Dermis microvascular lymphatic vessel endothelial cell (primary cell): ENCODE measurements at places on chromosomes 13 and 19.

DNA sequence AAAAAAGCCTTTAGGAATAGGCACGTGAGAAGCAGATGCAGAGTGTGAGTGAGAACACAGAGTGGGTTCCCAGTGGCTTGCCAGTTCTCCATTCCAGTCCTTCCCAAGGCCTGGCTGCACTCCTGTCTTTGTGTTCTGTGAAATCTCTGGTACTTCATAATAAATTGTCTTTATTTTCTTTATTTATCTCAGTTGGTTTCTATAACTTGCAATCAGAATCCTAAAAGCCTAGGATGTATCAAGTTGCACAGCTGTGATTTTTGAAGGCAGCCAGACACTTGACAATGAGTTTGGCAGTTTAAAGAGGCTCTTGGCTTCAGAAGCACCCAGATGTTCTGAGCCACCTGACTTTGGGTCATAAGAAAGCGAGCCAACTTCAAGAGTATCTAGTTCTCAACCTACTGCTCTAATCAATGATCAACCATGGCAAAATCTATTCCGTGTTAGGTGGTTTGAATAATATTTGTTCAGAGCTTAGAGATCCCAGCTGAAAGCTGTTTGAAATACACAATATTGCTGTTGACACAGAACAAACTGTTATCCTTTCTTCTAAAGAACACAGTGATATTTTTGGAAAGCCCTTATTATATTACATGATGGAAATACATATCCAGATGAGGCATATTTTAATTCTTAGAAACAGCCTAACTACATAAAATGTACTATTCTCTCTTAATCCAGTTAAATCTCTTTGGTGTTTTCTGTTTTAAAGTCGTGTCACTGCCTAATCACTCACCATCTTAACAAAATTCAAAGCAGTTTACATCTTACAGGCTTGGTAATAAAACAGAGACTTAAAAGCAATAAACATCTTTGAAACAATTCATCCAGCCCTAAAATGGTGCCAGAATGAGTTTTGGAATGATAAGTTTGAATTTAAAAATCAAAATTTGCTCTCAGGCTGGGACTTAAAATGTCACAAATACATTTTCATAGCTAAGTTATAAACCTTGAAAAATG, 483.0 kb upstream of the NBEA start:
- no peak for DNase-seq

GRCh38 chr19:42368360-42368759, 21.7 kb downstream of the CNFN start:
- no peak for DNase-seq

GRCh38 chr19:18317961-18318800, 4.7 kb downstream of the LSM4 start:
- DNase-seq: peak; percentile 73

DNA sequence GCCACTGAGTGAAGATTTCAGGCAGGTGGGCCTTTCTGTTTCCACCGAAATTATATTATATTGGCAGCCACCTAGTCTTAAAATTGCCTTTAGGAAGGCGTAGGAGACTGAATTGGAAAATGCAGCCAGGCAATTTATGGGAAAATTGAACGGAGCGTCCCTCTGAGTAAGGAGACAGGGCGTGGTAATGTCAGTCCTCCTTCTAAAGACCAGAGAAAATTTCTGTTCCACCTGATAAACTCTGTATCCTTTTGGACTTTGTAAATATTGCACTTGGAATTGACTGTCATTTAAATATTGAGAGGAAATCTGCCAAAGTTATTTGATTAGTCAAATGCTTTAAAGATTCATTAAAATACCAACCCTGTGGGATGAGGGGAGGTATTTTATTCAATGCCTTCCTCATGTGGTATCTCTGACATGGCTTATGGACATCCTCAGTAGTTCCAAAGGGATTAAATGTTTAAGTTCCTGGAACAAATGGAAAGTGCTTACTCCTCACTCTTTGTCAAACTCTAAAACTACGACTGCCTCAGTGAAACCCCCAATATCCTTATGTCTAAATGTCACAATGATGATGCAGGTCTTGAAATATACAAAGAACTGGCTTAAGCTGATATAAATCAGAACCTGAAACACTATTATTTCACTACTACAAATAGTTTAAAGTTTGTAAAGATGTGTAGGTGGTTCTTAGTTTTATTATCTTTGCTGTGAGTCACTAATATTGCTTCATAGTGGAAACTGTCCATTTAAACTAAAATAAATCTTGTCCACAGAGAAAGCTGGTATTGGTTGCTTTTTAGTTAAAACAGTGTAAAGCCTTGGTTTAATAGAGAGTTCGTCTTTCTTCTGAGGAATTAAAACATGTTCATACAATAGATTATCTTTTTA, 203.2 kb downstream of the FGF14 start:
- DNase-seq: no peak

GRCh38 chr19:1856698-1857603, 6.4 kb downstream of the KLF16 start:
- DNase-seq: no peak

DNA sequence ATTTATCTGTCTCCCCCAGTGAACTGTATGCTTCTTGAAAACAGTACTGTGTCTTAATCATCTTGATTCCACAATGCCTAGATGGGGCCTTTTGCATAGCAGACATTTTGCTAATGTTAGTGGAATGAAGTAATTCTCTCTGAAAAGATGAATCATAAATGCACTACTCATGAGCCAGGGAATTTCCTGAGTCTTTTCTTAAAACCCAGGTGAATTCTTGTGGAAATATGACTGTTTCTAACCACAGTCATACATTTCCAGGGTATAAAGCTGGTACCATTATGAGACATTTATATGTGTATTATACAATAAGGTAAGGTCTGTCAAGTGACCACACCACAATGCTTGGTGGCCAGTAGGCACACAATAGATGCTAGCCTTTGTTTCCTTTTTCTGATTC, 5.5 kb upstream of the KCTD4 start:
- DNase-seq: peak; percentile 85

DNA sequence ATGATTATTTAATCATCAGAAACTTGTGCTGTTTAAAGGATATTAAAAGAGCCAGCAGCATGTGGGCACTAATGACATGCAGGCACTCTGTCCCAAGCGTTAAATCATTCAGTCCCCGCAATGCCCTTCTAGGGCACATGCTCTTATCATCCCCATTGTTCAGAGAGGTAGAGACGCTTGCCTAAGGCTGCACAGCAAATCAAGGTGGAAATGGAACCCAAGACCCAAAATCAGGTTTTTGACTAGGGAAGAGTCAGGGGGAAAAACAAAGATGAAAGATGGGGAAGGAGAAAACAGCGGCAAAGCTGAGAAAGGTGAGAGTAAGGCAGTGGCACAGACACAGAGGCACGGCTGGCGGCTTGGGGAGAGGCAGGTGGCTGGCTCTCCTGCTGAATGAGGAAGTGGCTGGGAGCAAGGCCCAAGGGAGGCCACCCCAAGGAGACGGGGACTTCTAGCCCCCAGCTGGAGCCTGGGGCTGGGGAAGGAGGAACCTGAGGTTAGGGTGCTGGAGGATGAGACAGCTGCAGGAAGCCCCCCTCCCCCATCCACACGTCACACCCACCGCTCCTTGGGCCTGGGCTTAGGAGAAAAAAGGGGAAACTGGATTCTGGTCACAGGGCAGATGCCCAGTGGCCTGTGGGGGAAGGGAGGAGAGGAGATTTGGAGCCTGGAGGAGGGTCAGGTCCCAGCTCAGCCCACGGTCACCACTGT, 1.0 kb upstream of the TYROBP start:
- no peak for DNase-seq

GRCh38 chr19:37564624-37565369, 29.8 kb downstream of the ZNF571 start:
- peak; percentile 3 for DNase-seq

DNA sequence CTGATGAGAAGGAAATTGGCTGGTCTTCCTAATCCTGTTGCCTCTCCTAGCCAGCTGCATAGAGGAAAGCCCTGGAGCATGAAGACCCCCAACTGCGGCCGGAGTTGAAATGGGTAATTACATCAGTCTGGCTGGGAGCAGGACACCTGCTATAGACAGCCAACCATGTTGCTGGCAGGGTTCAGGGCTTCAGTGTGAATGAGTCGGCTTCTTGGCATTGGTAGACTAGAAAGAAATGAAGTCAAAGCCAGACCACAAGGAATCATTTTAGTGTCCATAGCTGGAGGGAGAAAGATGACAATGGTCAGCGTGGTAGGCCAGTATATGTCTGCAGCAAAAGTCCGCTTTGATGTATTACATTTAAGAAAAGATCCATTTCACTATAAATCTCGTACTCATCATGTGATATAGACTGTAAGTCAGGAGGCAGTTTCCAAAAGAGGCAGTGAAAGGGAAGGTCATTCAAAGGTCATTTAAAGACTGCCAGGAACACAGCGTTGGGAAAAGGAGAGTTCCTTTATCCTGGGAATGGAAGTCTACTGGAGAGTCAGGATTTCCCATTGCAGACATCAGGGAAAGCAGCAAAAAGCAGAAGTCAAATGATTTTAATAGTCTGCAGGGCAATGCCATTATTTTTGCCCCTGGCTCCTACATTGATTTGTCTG, 262.7 kb downstream of the DNAJC15 start:
- no peak for DNase-seq

DNA sequence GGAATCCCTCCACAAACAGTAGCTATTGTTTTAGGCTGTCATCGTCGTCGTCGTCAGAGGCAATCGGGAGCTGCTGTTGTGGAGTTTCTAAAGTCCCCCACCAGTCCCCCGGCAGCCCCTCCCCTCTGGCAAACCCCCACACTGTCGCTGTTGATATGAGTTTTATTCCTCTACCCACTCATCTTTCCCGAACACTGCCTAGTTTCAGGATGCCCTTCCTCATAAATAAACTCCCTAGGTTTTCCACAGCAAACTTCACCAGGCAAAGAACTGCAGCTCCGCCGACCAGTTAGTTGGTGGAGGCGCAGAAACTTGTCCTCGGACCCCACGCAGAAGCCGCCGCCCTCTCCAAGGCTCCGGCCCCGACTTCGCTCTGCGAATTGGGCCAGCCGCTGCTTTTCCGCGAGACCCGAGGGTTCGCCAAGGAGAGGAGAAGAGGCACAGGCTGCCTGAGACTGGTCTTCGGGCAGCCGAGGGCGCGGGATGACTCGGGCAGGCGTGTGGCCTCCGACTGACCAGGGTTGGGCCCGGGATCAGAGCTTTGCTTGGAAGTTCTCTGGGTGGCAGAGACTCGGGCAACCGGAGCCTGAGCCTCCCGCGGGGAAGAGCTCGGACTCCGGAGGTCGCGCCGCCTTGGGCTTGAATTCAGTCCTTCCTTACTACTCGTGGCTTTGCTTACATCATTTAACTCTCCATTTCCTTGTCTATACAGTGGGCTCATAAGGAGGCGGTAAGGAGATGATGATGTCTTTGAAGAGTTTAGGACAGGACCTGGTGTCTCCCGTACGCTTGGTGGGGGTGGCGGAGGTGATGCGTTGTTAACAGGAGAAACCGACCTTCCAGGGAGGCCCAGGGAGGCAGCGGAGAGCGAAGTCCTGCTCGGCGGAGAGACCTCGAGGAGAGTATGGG, 7.9 kb downstream of the PDX1 start:
- DNase-seq: no peak
